ENCODE measurements at places on chromosomes 7 and 10. TPM values are rescaled to one million over a fixed set of nuclear protein-coding genes. Genes with fewer than 3 reads are reported as not detected.

The SLC4A2 gene
- 106 TPM for total RNA-seq

The ITGA8 gene
- total RNA-seq = not detected

The UCN3 gene
- total RNA-seq = not detected

The TMEM178B gene
- total RNA-seq = 0.96 TPM

The VWDE gene
- total RNA-seq = not detected

The TMEM130 gene
- total RNA-seq = 0.49 TPM

The TRIM50 gene
- total RNA-seq = not detected

DNA sequence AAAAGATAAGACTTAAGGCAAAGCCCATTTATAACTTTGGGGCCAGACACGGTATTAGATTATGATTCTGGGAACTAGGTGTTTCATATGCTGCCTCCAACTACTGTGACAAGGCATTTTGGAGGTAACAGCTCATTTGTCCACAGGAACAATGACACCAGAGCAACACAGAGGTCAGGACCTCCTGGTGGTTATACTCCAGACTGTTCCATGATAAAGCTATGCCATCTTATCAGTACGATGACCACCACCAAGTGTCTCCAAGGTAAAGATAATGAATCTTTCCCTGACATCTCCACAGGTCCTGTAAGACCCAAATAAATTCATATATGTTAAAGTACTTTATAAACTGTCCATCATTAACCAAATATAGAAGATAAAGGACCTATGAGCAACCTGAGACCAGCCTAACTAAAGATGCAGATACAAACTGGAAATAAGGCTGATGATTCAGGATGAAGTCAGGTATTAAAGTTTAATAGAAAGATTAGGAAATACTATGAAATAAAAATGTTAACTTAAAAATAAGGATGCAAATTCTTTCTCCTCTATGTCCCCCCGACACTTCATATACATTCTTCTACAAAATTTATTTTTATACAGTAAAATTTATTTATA is 26.2 kb downstream of the CUL2 start:
- DNase-seq = no peak

GRCh38 chr10:47188156-47188555 is 111.8 kb upstream of the GDF10 start:
- DNase-seq = no peak

- no peak for DNase-seq
Observed at GRCh38 chr7:126791306-126791705, 461.4 kb downstream of the GRM8 start.

- no peak for DNase-seq
Observed at GRCh38 chr7:36117203-36117840, 35.7 kb upstream of the EEPD1 start.

DNA sequence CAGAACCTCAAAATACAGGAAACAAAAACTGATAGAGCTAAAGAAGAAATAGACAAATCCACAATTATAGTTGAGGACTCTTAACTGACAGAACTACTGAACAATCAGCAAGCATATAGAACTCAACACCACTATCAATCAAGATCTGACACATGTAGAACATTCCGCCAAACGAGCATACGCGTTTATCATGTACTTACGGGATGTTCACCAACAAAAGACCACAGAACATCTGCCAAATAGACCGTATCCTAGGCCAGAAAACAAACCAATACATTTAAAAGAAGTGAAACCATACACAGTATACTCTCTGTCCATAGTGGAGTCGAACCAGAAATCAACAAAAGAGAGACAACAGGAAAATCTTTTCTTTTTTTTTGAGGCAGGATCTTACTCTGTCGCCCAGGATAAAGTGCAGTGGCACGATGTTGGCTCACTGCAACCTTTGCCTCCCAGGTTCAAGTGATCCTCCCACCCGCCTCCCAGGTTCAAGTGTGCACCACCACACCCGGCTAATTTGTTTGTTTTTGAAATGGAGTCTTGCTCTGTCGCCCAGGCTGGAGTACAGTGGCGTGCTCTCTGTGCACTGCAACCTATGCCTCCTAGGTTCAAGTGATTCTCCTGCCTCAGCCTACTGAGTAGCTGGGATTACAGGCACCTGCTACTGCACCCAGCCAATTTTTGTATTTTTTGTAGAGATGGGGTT is 5.1 kb downstream of the GNA12 start:
- DNase-seq = peak; percentile 84

DNA sequence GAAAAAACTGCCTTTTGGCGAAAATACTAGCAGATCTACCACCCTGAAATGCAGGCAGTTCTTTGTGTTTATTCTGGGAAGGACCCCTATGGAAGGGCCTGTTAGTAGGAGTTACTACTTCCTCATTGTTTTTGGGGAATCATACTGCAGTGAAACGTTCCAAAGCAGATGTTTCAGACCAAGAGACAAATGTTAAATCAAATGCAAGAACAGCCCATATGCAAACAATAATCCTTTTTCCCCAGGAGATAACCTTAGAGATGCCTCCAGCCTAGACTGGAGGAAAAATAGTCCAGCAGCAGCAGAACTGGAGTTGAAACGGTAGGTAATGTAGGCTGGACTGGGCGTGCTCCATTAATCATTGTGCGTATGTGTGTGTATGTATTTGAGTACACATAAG is 65.9 kb upstream of the VWDE start:
- DNase-seq = no peak

GRCh38 chr7:79979437-79979836 is 155.2 kb upstream of the GNAI1 start:
- DNase-seq = no peak

- DNase-seq = no peak
Observed at GRCh38 chr10:9291081-9291480, 1236.6 kb downstream of the GATA3 start.

DNA sequence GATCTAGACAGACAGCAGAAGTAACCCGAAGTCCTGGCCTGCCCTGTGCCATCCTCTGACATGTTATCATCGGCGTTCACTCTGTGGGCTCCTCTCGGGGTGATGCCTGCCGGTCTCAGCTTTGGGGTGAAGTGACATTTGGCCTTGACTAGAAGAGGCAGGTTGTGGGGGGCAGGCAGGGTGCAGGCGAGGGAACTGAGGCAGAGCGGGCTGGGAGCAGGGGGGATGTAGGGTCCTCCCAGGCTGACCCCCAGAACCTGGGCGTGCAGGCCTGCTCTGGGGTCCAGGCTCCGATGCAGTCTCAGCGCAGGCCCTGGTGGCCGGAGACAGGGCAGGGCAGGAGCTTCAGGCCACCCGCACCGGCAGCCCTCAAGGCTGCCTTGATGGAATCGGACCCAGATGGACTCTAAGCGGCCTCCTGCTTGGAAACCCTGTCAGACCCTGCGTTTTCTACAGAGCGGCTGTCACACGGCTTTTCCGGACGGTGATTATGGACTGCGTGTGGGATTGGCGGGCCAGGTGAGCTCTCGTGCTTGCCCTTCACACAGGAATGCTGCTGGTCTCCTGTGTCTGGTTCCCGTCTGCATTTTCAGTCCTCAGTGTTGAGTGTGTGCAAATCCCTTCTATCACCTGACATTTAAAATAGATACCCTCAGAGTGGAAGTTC is 842 bp upstream of the JAKMIP3 start:
- DNase-seq = no peak

- no peak for DNase-seq
Observed at GRCh38 chr10:118590334-118590733, 5.1 kb downstream of the PRLHR start.

- no peak for DNase-seq
Observed at GRCh38 chr10:24759672-24760071, 36.0 kb upstream of the ARHGAP21 start.

- DNase-seq = no peak
Observed at GRCh38 chr7:149147752-149148653, 750 bp downstream of the ZNF398 start.

DNA sequence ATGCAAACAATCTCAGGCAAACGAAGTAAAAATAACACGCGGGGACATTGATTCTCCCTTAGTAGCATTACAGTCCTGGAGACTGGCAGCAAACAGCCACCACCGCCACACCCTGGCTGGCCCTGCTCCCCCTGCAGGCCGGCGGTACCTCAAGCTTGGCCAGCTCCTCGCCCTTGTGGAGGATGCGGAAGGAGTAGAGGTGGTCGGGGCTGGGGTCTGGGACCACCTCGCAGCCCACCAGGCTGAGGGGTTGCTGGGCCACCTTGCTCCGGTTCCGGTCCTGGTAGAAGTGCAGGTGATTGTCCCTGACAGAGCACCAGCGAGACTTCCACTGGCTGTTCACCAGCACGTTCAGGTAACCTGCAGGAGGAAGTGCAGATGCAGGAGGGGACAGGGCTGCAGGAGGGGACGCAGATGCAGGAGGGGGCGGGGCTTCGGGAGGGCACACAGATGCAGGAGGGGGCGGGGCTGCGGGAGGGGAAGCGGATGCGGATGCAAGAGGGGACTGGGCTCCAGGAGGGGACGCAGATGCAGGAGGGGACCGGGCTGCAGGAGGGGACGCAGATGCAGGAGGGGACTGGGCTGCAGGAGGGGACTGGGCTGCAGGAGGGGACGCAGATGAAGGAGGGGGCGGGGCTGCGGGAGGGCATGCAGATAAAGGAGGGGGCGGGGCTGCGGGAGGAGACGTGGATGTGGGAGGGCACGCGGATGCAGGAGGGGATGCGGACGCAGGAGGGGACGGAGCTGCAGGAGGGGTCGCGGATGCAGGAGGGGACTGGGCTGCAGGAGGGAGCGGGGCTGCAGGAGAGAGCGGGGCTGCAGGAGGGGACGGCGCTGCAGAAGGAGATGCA is 65.7 kb downstream of the VWA2 start:
- DNase-seq = peak; percentile 83

DNA sequence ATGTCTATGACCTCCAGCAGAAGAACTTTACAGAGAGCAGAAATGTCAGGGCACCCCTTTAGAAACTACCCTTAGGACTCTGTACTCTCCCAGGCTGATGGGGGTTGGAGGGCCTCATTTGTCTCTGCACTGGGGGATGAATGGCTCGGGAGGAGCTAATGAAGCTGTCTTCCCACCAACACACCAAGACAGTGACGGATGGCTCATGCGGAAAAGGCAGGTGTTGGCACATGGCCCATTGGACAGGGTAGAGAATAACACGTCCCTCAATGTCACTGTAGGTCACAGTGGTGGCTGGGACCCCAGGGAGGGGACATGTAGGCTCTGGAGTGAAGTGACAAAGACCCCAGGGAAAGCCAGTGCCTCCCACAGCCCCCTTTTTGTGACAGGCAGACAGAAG is 64.0 kb upstream of the PCBD1 start:
- no peak for DNase-seq

- no peak for DNase-seq
Observed at GRCh38 chr10:103795634-103796270, 59.6 kb downstream of the SH3PXD2A start.

DNA sequence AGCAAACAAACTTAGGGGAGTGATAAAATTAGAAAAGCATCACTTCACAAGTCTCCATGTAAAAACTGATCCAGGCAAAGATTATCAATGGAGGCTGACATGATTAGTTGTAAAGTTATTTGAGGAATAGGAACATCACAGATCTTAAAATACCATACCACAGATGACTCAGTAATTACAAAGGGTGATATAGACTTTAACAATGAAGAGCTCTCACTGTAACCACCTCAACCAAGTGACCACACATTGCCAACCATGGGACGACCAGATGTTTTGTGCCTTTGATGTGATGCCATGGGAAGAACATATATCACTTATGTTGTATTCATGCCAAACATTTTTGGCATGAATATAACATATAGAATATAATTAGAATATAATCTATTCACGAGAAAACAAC is 11.7 kb downstream of the AASS start:
- no peak for DNase-seq

DNA sequence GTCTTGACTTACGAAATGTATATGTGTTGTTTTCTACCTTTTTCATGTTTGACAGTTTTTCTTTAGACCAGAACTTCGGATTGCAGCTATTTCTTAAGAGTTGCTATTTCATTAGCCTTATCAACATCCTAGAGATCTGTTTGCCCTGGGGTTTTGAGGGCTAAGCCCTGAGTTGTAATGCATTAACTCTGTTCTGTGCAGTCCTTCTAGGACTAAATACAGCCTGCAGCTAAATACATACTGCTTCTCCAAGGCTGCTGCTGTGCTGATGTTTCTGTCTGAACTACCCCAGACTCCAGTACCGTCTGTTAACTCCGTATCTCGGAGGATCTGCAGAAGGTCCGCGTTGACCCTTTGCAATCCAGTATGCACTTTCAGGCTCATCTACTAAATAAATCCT is 26.5 kb downstream of the KIAA1217 start:
- DNase-seq = no peak

- DNase-seq = no peak
Observed at GRCh38 chr10:76905251-76905650, 732.4 kb downstream of the KCNMA1 start.

GRCh38 chr7:80110376-80110775 is 24.3 kb upstream of the GNAI1 start:
- no peak for DNase-seq

DNA sequence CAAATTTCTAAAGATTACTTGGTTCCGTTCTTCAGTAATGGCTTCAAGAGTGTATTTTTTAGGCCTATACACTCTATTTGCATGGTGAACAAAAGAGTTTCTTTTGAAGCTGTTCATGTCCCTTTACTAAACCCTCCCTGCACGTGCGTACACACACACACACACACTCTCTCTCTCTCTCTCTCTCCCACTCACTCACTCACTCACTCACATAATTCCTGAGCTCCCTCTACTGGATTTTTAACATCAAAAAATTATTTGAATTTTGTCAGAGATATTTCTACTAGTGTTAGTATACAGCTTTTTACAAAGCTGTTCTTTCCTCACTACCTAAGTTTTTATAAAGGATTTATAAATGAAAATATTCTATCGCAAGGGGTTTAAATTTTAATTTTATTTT is 85.9 kb downstream of the UBE3C start:
- DNase-seq = no peak

DNA sequence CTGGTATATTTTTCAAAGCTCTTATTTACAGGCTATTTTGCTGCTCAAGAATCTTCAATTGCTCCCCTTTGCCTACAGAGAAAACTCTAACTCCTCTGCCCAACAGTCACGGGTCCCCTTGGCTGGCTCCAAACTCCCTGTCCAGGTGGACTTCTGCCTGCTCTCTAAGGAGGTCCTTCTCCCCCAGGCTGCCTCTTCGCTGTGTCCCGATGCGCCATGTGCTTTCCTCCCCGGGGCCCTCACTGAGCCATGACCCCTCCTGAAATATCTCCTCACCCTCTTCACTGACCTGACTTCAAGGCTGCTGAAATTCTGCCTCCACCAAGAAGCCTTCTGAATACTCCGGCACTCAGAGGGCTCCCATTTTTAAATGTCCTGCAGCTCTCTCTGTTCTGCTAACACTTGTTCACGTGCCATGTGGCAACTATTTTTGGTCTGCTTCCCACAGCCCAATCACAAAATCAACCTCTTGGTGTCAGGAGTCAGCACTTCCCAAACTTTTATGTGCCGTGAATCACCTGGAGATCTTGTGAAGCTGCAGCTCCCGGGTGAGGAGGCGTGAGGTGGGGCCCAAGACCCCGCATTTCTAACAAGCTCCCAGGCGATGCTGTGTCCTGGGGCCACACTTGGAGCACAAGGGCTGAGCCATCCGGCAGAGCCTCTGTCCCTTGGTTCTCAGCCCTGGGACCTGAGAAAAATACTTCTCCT is 85.7 kb upstream of the COL13A1 start:
- no peak for DNase-seq
